ENCODE measurements at places on chromosomes 12 and 14. TPM values are rescaled to one million over a fixed set of nuclear protein-coding genes. Genes with fewer than 3 reads are reported as not detected.

MIPOL1 gene
- total RNA-seq: 9.9 TPM

KCNH3 gene
- not detected for total RNA-seq

CTSG gene
- not detected for total RNA-seq

TAS2R14 gene
- 0.68 TPM for total RNA-seq

RHOJ gene
- total RNA-seq: not detected

P2RX2 gene
- not detected for total RNA-seq

PA2G4 gene
- total RNA-seq: 242 TPM

TEX22 gene
- 0.28 TPM for total RNA-seq

KLRC4 gene
- total RNA-seq: not detected

CCDC184 gene
- total RNA-seq: not detected

TRIP11 gene
- total RNA-seq: 29.0 TPM

NRL gene
- total RNA-seq: 1.7 TPM

FITM1 gene
- total RNA-seq: 0.34 TPM

GLT8D2 gene
- 2.1 TPM for total RNA-seq

HSP90B1 gene
- total RNA-seq: 1,175 TPM

TAC3 gene
- not detected for total RNA-seq

SEL1L gene
- 194 TPM for total RNA-seq

SERPINA6 gene
- not detected for total RNA-seq

NAV3 gene
- total RNA-seq: 6.2 TPM

LTB4R gene
- total RNA-seq: 20.0 TPM

TUBA1A gene
- 16.7 TPM for total RNA-seq

RAD51AP1 gene
- 0.68 TPM for total RNA-seq

ACACB gene
- 3.0 TPM for total RNA-seq

CYP27B1 gene
- total RNA-seq: 1.5 TPM

CCDC175 gene
- total RNA-seq: not detected

IAPP gene
- not detected for total RNA-seq

OASL gene
- 0.50 TPM for total RNA-seq

PLA2G1B gene
- not detected for total RNA-seq

CCDC177 gene
- total RNA-seq: not detected

SLC6A15 gene
- 40.5 TPM for total RNA-seq

SDR39U1 gene
- 8.0 TPM for total RNA-seq

EP400 gene
- total RNA-seq: 6.5 TPM

FGD4 gene
- 27.7 TPM for total RNA-seq

FAM90A1 gene
- total RNA-seq: not detected

PMEL gene
- 1.4 TPM for total RNA-seq

CLEC4C gene
- not detected for total RNA-seq

NPAS3 gene
- not detected for total RNA-seq

KLRF1 gene
- total RNA-seq: 0.21 TPM

SLC25A21 gene
- total RNA-seq: 1.4 TPM

KRT6C gene
- total RNA-seq: 171 TPM

SLC25A47 gene
- 0.07 TPM for total RNA-seq

Measured in nasal cavity respiratory epithelium epithelial cell of viscerocranial mucosa (primary cell).